Dorsolateral prefrontal cortex (tissue), 122 donors: ENCODE measurements at places on chromosomes 11 and 22.

- no peak for DNase-seq
Measured at GRCh38 chr11:127226949-127227348, 226.4 kb upstream of the KIRREL3 start.

DNA sequence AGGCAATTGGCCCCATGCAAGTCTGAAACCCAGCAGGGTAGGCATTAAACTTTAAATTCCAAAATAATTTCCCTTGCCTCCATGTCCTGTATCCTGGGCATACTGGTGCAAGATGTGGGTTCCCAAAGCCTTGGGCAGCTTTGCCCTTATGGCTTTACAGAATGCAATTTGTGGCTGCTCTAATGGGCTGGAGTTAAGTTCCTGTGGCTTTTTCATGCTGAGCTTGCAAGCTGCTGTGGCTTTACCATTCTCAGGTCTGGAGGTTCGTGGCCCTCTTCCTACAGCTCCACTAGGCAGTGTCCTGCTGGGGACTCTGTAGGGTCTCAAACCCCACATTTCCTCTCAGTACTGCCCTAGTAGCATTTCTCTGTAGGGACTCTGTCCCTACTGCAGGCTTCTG is 15.0 kb upstream of the BIRC3 start:
- no peak for DNase-seq

GRCh38 chr22:48268771-48269552 is 1506.5 kb downstream of the TBC1D22A start:
- DNase-seq = no peak

DNA sequence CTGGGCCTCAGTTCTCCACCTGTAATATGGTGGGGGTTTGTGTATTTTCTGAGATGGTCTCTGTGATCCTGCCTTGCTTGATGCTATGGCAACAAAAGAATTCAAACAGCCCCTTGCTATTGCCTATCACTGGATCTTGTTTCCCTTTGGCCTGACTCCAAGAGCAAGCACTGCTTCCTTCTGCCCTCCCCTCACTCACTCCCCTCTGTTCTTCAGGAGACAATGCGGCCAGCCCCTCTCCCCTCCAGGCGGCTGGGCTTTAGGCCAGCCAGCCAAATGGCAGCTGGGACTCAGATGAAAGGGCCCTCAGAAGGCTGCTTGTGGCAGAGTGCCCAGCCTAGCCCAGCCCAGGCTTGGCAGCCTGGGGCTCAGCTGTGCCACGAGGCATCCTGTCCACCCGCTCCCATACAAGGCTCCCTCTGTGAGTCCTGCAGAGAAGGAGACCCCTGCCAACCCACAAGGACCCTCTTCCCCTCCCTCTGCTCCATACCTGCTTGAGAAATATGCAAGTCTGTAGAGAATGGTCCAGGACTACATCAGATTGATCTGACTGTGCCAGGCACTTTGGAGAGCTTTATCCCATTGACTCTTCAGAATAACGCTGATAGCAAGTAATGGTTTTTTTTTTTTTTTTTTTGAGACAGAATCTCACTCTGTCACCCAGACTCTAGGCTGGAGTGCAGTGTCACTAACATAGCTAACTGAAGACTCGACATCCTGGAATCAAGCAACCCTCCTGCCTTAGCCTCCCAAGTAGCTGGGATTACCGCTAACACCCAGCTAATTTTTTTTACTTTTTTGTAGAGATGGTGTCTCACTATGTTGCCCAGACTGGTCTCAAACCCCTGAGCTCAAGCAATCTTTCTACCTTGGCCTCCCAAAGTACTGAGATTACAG is 7.6 kb upstream of the KCTD14 start:
- peak; percentile 91 for DNase-seq

GRCh38 chr11:83235825-83236224 is 42.3 kb downstream of the ANKRD42 start:
- DNase-seq = no peak

GRCh38 chr11:132872211-132872610 is 660.1 kb downstream of the OPCML start:
- no peak for DNase-seq

GRCh38 chr11:12098601-12099000 is 11.8 kb upstream of the MICAL2 start:
- DNase-seq = no peak

GRCh38 chr11:8075119-8075726 is 5.8 kb upstream of the TUB start:
- no peak for DNase-seq

- no peak for DNase-seq
Measured at GRCh38 chr11:55732936-55733335, 40.3 kb upstream of the OR5D13 start.

DNA sequence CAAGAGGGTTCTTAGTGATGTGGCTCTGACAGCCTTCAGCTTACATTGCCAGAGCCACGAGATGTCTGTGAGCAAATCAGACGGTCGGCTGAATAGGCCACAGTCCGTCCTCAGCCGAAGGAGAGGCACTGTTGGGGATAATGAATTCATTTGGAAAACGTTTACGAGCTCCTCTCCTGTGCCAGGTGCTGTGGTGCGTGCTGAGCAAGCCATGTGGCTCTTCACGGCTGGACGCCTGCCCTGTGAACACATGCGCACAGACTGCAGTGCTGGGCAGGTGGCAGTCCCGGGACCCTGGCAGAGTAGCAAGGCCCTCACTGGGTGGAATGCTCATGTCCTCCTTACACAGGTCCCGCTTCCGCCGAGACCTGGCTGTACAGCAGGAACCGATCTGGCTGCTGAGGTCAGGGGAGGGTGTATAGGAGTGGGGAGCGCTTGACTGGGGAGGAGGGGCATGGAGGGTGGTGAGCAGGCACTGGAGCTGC is 6.8 kb downstream of the TBC1D22A start:
- DNase-seq = no peak

GRCh38 chr11:128103278-128103873 is 484.0 kb downstream of the ETS1 start:
- no peak for DNase-seq

DNA sequence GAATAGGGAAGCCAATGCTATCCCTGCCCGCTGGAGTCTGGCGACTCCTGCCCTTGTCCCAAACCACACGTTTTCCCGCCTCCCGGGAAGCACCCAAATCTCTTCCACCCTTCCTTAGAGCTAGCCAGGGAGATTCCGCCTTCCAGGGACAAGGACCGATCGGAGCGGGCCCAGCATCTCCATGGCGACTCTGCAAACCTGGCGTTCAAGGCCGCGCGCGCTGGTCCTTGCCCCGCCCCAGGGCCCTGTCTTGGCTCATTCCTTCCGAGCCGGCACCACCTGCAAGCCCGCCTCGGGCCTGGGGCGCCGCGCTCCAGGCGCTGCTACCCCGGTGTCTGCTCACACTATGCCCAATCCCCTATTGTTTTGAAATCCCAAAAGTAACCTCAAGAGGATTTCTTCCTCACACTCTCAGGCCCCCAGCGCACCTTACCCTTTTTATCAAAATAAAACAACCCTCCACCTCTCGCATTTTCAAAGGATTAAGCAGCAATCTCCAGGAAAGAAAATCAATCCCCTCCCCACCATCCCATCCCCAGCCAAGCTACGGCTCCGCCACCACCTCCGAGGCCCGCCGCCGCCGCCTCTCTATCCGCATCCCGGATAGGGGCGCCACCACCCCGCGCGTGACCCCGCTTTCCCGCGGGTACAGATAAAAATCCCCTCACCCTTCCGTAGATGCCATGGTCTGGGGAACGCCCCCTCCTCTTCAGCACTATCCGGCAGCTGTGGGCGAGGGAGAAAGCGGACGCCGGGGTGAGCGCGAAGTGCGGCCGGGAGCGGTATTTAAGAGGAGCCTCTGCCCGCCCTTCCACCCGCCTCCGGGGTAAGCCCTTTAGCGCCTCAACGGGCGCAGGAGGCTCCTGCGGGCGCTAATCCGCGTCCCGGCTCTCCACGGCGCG is 825 bp downstream of the SLC1A2 start:
- DNase-seq = peak; percentile 60

- DNase-seq = no peak
Measured at GRCh38 chr11:22991196-22991595, 130.9 kb upstream of the CCDC179 start.

DNA sequence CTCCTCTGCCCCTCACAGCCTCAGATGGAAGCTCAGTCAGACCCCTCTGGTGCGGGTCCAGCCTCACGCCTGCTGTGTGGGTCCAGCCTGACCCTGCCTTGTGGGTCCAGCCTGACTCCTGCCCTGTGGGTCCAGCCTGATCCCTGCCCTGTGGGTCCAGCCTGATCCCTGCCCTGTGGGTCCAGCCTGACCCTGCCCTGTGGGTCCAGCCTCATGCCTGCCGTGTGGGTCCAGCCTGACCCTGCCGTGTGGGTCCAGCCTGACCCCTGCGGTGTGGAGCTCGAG is 445.3 kb downstream of the BRD1 start:
- peak; percentile 26 for DNase-seq

DNA sequence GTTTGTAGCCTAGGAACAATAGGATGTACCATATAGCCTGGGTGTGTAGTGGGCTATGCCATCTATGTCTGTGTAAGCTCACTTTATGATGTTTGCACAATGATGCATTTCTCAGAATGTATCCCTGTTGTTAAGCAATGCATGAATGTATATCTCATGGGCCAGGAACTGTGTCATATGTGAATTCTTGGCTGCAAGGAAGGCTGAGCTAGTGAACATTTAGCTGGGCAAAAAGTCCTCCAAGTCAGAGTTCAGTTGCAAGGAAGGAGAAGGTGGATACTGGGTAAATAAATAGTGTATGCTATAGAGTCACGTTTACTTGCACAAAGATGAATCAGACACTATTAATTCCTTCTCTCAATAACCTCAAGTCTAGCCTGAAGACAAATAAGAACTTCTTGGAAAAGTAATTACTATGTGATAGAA is 136.1 kb downstream of the EHF start:
- DNase-seq = no peak

DNA sequence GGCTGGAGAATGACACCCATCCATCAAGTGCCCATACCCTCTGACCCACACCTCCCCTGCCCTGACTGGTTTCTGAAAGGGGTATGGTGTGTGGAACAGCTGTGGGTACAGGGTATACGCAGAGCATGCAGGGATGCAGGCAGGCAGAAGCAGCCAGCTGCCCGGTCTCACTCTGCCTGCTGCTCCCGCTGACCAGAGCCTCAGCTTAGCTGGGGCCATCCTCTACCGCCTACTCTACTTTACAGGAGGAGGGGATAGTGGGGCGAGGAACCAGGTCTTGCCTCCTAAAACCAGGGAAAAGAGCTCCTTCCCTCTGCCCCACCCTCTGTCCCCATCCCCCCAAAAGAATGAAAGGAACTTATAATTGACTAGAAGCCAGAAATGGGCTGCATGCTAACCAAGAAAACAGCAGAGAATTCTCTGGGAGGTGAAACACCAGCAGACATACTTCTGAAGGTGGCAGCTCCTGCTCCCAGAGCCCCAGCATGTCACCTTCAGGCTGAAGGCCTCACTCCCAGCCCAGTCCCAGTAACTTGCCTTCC is 13.0 kb upstream of the CHRM4 start:
- DNase-seq = no peak

GRCh38 chr11:133929401-133930052 is 27.2 kb downstream of the IGSF9B start:
- DNase-seq = no peak

DNA sequence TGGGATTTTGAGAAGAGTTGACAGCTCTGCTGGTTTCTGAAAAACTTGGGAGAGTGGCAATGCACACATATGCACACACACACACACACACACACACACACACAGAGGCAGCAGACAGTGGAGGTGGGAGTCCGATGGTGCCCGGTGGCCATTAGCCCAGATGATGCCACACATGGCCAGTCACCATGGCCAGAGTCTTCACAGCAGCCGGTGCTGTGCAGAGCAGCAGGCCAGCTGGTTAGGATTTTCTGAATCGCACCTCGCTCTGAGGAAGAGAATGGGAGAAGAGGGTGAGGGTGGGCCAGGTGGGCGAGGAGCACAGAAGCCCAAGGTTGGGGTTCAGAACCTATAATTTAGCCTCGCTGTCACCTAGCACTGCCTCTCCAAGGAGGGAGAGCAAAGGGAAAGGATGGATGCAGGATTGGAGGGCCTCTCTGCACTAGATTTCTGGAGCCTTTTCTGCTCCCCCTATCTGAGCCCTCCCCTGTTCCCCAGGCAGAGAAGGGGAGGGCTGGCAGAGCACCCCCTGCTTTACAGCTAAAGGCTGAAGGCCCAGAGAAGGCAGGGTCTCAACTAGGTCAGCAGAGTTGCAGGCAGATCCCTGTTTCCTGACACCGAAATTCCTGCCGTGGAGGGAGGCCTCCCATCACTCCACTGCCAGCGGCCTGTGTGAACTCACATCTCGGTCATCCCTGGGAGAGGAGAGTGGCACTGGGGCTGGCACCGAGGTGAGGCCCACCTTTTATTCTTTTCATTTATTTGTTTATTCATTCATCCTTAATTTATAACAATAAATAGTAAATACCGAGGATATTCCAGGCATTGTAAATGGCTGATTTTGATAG is 25.8 kb upstream of the FXYD6 start:
- no peak for DNase-seq
